ENCODE measurements at places on chromosomes 7 and 10.

- no peak for DNase-seq
Observed at GRCh38 chr10:119461380-119461779, 81.1 kb downstream of the RGS10 start.

DNA sequence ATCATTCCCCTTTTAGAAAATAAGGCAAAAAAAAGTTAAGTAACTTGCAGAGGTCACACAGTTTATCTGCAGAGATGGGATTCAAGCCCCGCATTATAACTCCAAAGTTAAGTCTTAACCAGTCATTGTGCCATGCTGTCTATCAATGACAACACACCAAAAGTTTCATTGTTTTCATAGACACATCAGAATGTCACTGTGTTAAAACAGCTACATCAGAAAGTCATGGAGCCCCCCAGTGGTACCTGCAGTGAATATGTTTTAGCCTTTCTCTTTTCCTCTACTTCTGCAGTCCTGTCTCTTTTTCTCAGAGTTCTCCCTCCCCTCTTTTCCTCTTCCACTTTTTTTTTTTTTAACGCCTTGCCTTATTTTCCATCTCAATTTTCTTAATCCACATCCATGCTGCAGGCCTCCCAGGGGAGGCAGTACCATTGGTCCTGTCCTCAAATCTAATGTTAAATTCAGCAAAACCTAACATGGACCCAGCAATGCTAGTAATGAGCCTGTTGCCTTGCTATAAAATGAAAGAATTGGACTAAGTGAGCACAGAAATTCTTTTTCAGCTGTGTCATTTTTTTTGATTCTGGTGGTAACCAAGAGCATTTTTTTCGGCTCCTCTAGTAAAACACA, 3.8 kb upstream of the NRCAM start:
- DNase-seq: no peak

- DNase-seq: no peak
Observed at GRCh38 chr7:28075674-28076358, 104.8 kb downstream of the JAZF1 start.

DNA sequence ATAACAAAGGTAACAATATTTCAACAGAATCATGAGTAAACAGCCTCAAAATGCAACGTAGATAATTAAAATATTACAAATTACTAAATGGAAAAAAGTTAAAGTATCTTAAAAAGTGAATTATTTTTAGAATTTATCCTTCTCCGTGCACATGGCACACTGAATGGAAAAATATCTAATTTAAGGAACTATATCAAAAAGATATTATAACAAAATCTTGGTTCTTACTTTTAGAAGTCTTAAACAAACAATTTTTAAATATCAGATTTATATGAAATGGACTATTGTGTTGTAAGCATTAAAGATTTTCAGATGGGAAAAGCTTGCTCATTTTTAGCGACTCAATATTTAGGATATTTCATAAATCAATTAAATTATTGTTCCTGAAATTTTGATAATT, 72.0 kb downstream of the AGMO start:
- no peak for DNase-seq

DNA sequence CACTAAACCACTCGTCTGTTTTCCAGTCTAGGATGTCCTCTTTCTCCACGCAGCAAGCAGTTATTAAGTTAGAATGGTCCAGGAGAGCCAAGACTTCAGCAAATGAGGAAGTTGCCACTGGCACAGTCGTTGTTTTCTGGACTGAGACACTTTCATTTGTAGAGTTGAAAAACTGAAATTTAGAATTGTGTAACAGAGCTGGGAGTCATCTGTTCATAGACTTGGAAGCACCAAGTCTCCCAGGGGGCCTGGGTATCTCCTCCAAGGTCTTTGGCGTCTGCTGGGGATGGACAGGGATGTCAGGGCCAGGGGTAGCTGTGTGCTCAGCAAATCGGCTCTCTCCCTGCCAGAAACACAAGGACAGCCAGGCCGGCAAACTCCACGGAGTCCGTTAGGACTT, 208.4 kb downstream of the FANK1 start:
- no peak for DNase-seq

DNA sequence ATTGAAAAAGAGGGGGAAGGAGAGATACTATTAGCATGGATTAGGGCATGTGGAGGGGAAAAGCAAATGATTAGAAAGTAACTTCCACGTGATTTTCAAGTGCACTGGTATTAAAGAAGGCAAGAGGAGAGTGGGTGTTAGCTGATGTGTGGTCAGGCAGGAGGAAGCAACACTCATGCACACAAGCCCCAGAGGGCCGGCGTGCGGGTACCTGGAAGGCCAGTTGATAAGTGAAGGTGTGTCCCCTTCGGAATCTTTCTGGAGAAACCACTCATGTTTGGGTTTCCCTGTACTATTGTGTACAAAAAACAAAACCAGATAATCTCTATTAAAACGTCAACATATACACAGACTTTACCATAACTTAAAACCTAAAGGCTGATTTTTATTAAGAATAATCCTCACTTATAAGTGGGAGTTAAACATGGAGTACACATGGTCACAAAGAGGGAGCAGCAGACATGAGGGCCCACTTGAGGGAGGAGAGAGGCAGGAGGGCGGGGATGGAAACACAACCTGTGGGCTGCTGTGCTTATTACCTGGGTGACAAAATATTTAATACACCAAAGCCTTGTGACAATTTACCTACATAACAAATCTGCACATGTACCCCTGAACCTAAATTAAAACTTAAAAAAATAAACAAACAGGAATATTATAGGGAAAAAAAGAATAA, 98.9 kb downstream of the SVIL start:
- DNase-seq: no peak

GRCh38 chr7:15684871-15685270, 1.6 kb downstream of the MEOX2 start:
- DNase-seq: no peak

Measured in spleen (tissue), 13 donors.